T-helper 17 cell (primary cell): ENCODE measurements at places on chromosomes 13 and 19.
A peak's percentile ranks its signal among the peaks of the same experiment; 100 is the strongest.

- DNase-seq = no peak
These were observed 9.5 kb upstream of the ZNF541 start for GRCh38 chr19:47582320-47582909.

- no peak for DNase-seq
These were observed 596.5 kb upstream of the KLF12 start for GRCh38 chr13:74730556-74731331.

DNA sequence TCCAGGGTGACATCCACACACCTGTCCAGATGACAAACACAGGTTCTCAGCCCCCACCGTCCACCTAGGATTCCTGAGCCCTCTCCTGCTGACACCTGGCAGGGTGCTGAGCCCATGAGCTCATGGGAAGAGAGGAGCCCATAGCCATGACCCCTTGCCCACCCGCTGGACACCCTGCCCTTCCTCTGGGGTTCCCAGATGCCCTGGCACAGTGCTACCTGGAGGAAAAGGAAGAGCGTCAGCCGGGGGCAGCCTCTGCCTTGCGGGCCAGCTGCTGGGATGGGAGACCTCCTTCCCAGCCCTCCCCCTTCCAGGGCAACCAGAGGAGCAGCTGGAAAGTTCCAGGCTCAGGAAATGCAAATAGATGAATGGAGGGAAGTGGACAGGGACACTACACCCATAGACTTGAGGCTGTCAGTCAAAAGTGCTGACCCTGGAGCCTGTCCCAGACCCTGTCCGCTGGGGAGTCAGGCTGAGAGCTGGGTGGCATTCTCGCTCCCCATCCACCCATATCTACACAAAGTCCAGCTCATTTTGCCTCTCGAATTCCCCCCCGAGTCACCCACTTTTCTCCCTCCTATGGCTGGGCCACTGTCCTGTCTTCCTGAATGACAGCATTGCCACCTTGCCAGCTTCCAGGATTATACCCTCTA, 12.3 kb upstream of the ARHGEF18 start:
- DNase-seq = no peak

GRCh38 chr19:3844596-3844995, 24.2 kb downstream of the ZFR2 start:
- no peak for DNase-seq

DNA sequence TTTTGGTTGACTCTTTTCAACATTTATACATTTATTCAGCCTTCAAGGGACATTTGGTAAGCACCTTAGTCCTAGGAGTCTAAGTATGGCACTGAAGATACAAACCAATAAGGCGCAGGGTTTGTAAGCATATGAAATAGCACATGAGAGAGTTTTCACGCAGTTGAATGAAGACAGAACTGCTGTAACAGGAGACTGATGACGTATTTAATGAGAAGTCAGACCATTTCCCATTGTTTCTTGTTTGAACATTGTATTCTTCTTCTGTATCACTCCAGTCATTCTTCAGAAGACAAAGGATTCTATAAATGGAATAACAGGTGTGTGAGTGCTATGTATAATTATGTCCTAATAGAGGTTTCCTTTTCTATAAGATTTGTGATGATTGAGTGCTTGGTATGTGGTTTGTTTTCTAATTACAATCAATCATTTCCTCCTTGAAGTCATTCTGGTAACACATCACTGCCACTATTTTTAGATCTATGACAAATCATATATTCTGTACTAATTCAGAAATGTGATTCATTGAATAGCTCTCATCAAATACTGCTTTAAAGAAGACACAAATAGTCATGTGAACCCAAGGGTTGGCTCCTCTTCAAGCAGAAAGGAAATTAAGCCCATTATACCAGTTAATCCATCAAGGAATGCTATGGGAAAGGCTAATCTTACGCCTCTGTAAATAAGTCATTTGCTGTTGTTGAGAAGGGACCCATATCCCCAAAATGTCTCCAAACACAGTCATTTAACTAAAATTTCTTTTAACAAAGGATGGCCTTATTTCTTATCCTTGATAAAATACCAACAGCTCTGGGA, 222.8 kb upstream of the NBEA start:
- no peak for DNase-seq

DNA sequence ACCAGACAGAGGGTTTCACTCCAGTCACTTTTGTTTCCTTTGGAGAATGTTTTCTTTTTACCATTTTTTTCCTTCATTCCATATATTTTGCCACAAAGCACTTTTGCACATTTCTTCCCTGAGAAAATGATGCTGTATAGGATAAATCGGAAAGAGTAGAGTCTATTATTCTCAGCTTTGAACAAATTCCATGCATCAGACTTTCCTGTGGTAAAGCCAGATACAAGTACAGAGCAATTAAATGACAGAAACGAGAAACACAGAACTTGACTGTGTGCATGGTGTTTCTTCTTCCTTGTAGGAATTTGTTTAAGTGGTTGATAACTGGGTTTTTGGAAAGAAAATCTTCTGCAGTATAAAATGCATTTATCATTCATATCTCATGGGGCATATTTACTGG, 107.4 kb upstream of the CSNK1A1L start:
- no peak for DNase-seq

DNA sequence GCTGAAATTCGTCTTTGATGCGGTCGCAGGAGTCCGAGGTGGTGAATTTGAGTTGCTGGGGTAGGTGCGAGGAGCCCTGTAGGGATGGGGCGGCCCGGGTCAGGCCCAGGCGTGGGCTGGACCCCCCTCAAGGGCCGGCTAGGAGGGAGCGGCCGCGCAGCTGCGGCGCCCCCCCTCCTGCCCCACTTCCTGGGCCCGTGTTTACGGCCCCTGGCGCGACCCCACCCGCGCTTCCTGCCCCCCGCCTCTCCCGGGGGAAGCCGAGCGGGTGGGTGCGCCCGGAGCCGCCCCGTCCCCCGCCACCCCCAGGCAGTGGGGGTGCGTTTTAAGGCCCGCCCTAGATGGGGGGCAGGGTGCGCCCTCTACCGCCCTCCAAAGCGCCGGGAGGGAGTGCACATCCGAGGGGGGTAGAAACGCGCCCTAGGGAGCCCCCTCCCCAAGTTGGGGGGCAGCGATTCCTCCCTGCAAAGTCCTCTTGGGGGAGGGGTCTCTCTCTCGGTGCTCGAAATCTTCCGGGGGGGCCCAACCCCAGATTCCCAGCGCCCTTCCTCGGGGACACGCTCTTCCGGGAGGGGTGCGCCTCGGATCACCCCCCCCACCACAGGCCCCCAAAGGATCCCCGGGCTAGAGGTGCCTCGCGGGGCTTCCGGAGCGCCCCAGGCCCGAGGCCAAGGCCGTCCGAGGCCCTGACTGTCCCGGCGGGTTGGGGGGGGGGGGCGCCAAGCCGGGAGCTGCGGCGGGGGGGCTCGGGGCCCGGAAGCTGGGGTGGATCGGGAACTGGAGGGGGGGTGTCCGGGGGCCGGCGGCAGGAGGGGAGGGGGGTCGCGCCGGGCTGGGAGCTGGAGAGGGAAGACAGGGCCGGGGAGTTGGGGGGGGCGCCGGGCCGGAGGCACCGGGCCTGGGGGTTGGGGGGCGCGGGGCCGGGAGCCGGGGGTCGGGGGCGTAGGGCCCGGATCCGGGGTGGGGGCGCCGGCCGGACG, 823 bp downstream of the TLE5 start:
- DNase-seq = peak; percentile 59

DNA sequence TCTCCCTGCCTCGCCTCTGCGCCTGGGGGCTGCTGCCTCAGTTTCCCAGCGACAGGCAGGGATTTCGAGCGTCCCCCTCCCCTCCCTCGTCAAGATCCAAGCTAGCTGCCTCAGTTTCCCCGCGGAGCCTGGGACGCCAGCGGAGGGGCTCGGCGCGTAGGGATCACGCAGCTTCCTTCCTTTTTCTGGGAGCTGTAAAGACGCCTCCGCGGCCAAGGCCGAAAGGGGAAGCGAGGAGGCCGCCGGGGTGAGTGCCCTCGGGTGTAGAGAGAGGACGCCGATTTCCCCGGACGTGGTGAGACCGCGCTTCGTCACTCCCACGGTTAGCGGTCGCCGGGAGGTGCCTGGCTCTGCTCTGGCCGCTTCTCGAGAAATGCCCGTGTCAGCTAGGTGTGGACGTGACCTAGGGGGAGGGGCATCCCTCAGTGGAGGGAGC, 722 bp upstream of the ICAM1 start:
- DNase-seq = peak; percentile 55

- no peak for DNase-seq
These were observed 3.8 kb downstream of the PRTN3 start for GRCh38 chr19:844546-844971.

- DNase-seq = no peak
These were observed 3.2 kb downstream of the NAPA start for GRCh38 chr19:47511681-47512080.

DNA sequence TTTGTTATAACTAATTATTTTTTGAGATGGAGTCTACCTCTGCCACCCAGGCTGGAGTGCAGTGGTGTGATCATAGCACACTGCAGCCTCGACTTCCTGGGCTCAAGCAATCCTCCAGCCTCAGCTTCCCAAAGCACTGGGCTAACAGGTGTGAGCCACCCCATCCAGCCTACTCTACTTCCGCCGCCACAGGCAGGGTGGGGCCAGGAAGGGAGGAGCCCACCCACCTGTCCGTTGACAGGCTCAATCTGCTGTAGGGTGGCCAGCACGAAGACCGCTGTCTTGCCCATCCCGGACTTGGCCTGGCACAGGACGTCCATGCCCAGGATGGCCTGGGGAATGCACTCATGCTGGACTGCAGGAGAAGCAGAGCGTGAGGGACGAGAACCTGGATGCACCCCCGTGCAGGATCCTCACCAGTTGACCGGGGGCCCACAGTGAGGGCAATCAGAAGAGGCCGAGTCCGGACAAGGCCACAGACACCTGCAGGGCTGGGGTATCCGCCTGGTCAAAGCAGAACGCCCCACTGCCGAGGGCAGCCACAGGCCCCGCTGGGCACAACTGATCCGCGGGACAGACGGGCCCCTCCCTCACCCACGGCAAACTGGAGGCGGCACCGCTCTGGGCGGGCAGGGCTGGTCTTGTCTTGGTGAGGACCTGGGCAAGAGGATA, 6.7 kb downstream of the DDX39A start:
- peak; percentile 16 for DNase-seq

GRCh38 chr19:55242517-55242916, 14.0 kb upstream of the TMEM86B start:
- no peak for DNase-seq

- DNase-seq = no peak
These were observed 800.0 kb downstream of the SLITRK6 start for GRCh38 chr13:84999252-84999651.

DNA sequence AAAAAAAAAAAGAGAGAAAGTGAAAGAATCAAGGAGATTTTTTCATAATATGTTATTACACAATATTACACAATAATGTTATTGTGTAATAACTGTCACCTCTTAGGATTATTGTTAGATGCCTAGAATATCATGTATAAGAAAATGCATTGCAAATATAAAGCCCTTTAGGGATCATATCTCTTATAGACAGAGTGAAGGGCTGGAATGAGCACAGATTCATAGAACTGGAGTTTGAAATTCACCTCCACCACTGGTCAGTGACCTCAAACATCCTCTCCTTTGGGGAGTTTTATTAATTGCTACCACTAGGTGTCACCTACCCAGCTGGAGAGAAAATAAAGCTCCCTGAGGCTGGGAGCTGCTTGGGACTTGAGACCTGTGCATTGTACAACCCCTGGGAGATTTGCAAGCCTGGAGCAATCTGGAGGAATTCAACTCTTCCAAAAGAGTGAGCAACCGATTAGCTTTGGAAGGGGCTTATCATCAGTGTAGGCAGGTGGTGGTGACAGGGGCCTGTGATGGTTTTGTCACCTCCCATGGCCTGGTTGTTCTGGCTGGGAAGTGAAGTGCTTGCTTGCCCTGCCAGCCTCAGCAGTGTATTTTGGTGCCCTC, 30.3 kb upstream of the FRY start:
- no peak for DNase-seq

GRCh38 chr19:52941941-52942385, 18.7 kb upstream of the ZNF888 start:
- DNase-seq = no peak

GRCh38 chr13:21516805-21517204, 57.7 kb upstream of the ZDHHC20 start:
- DNase-seq = no peak

DNA sequence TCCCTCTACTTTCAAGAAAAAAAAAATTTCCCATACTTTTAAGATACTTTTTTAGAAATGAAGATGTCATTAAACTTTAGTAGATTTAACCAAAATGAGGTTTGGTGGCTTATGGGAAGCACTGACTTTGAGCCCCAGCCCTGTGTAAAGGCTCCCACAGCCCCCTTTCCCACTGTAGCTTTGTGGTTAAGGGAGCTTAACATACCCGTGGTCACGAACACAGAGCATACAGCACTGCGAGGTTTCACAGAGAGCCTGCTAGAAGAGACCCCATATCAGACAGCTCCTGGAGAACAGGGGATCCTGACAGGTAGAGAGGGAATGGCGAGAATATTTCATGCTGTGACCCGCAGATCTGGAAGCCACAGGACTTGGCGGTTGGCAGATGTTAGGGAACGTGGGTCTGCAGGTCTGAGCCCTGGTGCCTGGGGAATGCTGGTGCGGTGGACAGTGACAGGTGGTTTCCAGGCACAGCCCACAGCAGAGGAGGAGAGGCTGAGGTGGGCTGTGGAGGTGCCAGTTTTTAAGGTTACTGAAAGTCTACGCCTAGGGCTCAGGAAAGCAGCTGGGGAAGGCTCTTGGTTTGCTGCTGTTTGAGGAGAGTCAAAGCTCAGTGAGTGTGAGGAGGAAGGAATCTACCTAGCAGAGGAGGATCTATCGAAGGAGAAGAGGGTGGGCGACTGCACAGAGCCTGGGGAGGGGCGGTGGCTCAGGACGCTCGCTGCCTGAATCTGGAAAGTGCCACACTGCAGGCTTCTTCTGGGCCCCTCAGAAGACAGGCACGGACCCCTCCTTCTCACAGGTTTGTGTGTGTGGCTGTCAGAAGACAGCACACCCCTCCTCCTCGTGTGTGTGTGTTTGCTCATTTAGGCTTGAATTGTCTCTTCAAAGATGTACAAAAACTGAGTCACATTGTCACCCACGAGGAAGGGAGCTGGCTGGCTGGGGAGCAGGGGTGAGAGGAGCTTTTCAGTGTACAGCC, 49.9 kb downstream of the SLC7A9 start:
- DNase-seq = no peak

DNA sequence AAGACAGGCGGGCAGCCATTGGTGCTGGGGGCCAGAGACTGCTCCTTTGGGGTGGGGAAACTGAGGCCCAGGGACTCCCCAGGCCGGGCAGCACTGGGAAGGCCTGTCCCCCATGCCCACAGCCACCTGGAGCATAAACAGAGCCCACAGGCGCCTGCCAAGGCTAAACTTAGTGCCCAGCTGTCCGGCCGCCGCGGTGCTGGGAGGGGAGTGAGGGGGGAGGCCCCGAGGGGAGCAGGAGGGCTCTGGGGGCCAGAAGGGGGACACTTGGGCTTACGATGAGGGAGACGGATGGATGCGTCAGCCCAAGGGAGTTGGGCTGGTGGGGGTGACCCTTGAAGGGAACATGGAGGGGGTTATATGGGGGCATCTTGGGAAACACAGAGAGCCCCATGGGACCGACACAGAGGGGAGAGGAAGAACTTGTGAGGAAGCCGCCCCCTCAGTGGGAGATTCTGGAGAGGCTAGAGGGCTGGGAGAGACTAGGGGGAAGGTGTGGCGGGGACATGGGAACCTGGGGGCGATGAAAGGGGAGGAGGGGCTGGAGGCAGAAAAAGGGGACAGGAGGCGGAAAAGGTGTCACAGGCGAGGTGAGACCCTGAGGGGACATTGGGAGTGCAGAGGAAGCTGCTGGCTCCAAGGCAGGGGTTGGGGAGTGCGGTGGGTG, 2.2 kb downstream of the CERS1 start:
- DNase-seq = no peak
